Renal cortical epithelial cell (primary cell): ENCODE measurements at places on chromosomes 1 and 21. TPM values are rescaled to one million over a fixed set of nuclear protein-coding genes. Genes with fewer than 3 reads are reported as not detected.

NR5A2 gene
- total RNA-seq, result 0.05 TPM in 1 of 2 replicates, not detected in the other

INPP5B gene
- total RNA-seq, result 20.0 and 28.9 TPM in 2 replicates

GRCh38 chr21:36113647-36114428, 21.0 kb upstream of the CBR3 start:
- no peak for DNase-seq

GRCh38 chr1:200732438-200732837, 6.3 kb upstream of the CAMSAP2 start:
- DNase-seq, result no peak

- no peak for DNase-seq
Measured at GRCh38 chr1:36098650-36099365, 10.1 kb downstream of the ADPRS start.

- DNase-seq, result no peak
Measured at GRCh38 chr1:150688763-150689162, 8.2 kb downstream of the GOLPH3L start.

DNA sequence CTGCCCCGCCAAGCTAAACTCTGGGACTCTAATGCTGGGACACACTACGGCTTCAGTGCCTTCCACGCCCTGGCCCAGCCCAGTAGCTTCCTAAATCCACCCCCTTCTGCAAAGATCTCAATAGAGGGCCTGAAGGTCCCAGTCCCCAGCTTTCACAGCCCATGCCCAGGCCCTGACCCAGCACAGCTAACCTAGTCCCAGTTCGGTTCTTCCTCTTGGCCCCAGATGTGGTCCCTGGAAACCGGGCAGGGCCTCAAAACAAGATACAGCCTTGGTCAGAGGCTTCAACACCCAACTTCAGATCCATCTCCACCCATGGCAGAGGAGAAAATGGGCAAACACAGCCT, 646 bp upstream of the PDZK1IP1 start:
- no peak for DNase-seq
